ENCODE measurements at places on chromosomes 16 and 17. TPM values are rescaled to one million over a fixed set of nuclear protein-coding genes. Genes with fewer than 3 reads are reported as not detected.
A peak's percentile ranks its signal among the peaks of the same experiment; 100 is the strongest.

The RRN3 gene
- total RNA-seq: 49.9 TPM

The NRN1L gene
- total RNA-seq: 0.42 TPM

The TEX14 gene
- not detected for total RNA-seq

The RAMP2 gene
- total RNA-seq: 1.0 TPM

The KCNJ16 gene
- total RNA-seq: not detected

DNA sequence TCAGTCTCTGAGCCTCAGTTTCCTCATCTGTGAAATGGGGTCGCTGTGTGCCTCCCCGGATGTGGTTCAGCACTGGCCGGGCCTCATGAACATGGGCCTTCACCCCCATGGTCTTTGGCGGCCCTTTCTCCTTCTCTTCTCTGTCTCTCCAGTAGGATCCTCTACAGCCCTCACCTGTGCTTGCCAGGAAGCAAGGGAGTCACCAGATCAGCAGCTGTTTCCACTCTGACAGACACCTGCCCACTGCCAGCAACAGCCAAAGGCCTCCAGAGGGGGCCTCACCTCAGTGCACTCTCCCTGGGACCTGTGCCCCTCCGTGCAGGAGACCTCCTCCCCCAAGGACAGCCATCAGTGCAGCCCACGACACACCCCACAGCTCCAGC, 89.4 kb downstream of the C16orf78 start:
- no peak for DNase-seq

- DNase-seq: no peak
Observed at GRCh38 chr17:59028328-59028727, 78.4 kb downstream of the TRIM37 start.

GRCh38 chr16:54059319-54059718, 227.3 kb downstream of the IRX3 start:
- DNase-seq: no peak

- no peak for DNase-seq
Observed at GRCh38 chr16:87297918-87298631, 19.1 kb downstream of the C16orf95 start.

- DNase-seq: peak; percentile 39
Observed at GRCh38 chr16:86044241-86044671, 145.3 kb downstream of the IRF8 start.

- no peak for DNase-seq
Observed at GRCh38 chr17:28334171-28334570, 1.1 kb downstream of the IFT20 start.

- no peak for DNase-seq
Observed at GRCh38 chr17:31310886-31311285, 3.0 kb downstream of the EVI2B start.

DNA sequence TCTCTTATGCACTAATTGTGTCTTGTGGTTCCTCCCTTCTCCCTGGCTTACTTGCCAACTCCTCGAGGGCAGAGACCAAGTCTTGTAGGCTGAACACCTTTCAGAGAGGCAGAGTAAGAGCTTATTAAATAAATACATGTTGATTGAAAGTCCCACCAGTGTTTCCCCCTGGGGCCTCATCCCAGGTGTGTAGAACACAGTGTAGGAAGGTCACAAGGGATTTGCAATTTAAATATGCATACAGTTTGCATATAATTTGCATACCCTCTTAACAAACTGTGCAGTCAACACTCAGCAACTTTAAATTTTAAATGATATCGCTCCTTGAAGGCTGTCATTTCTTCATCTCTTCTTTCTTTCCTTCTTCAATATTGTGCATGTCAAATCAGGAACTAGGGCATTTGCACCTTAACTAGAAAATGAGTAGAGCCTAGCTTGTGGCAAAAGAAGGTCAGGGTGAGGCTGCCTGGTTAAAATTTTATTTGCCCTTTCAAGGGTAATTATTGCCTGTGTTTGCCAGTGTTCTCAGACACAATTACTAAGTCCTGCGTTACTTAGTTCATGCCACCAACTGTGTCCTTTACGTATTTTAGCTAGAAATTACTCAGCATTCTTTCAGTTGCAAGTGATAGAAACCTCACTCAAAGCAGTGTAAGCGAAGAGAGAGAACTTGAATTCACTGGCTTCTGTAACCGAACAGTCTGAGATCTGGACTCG, 465.7 kb downstream of the HAPSTR1 start:
- DNase-seq: no peak

- peak; percentile 40 for DNase-seq
Observed at GRCh38 chr16:83390759-83391158, 417.0 kb upstream of the HSBP1 start.

- DNase-seq: no peak
Observed at GRCh38 chr17:296379-296778, 56.2 kb downstream of the RPH3AL start.

Data from M059J (cell line).